Fibroblast of gingiva (primary cell): ENCODE measurements at places on chromosomes 5 and 9.
A peak's percentile ranks its signal among the peaks of the same experiment; 100 is the strongest.

DNA sequence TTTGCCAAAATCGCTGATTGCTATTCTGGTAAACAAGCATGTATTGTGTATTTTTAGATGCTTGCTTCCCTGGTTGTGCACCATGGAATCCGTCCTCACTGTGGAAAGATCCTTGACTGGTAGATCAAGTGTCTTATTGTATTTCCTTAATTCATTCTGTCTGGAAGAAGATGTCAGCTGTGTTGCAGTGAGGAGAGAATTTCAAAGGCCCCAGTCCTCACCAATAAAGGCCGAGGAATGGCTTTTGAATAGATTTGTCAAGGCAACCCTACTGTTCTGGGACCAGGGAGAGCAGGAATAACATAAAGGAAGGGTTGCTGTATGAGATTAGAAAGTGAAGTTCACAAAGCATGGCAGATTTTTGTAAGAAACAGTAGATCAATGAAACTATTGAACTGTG, 36.2 kb upstream of the POU5F2 start:
- DNase-seq = no peak

- no peak for DNase-seq
These were observed 313.0 kb downstream of the CETN3 start for GRCh38 chr5:90096415-90097081.

DNA sequence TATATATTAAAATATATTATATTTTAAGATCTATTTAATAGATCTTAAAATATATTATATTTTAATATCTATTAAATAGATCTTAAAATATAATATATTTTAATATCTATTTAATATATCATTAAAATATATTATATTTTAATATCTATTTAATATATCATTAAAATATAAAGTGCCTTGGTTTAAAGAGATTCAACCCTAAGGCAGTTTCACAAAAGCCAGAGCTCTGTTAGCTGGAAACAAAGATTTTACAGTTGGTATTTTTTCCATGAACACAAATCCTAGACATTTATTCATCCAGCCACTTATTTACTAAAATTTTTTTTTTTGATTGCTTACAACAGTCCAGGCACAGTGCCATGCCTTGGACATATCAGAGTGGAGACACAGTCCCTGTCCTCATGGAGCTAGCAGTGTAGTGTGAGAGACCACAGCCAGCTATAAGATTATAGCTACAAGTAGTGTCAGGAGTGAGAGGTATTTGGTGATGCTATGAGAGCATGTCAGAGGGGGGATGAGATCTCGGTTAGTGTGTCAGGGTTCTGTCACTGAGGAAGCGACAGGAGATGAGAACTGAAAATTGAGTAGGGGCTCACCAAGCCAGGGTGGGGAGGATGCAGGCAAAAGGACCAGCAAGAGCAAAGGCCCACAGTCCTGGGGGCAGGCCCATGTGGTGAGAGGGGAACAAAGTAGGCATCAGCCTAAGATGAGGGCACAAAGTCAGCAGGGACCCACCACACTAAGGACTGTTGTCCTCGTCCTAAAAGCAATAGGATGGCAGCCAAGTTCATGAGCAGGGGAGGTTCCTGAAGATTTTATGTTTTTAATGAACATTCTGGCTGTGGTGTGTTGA, 74.5 kb downstream of the FBXO38 start:
- DNase-seq = no peak

- DNase-seq = peak; percentile 4
These were observed 401.9 kb upstream of the PDE4D start for GRCh38 chr5:60295423-60295822.

DNA sequence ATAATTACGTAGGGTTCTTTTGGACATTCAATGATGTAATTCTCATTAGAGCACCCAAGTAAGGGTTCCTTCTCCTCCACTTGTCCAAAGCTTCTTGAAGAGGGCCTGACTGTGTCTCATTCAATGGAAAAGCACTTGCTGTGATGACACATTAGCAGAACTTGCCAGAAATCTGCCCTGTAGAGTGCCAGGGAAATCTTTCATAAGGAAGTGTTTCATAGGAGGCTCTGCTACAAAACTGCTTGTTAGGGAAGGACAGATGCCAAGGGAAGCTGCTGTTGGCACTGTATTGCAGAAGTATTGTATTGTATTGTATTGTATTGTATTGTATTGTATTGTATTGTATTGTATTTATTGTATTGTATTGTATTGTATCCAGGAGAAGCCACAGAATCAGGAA, 45.5 kb upstream of the MPDZ start:
- DNase-seq = peak; percentile 24

DNA sequence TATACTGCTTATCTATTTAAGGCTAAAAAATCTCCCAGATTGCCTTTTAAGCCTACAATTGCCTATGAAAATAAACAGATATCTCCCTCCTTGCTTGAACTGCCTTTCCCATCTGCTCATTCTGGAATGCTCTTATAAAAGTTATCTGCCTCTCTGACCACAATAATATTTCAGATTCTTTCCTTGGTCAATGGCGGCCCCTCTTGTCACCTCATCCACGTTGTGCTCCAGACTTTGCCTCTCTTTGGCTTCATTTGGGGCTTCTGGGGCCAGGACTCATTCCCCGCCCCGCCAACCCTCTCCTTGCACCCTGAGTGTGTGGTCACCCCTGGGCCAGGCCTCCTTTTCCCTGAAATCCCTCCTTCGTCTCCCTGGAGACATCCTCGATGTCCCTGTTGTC, 110.0 kb upstream of the RPS23 start:
- no peak for DNase-seq

DNA sequence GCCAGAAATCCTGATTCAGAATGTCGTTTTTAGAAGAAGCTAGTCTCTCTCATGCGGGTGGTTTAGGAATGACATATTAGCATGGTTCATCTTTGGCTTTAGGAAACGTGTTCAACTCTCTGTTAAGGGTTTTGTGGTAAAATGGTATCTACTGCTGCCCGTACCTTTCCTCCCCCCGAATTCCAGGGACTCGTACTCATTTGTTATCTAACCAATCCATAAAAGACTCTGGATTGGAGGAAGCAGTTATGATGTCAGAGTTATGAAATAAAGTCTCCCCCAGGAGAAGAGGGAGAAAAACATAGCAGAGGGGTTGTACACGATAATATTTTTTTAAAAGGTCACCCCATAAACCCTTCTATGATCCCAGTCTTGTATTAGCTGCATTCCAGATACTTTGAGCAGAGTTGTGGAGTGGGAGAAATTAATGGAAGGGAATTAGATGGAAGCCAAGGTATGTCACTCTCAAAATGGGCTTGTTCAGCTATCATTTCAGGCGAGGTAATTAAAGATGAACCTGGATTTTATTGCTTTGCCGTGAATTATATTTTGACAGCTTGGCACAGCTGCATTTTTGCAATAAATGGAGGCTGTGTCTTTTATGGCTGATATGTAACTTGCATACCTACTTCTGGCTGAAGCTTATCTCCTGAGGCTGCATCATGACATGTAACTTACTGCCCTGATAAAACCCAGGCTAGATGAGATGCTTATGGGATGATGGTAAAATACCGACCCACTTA, 31.3 kb downstream of the RAI14 start:
- DNase-seq = no peak

GRCh38 chr5:40842351-40842750, 1.2 kb downstream of the CARD6 start:
- DNase-seq = peak; percentile 40

DNA sequence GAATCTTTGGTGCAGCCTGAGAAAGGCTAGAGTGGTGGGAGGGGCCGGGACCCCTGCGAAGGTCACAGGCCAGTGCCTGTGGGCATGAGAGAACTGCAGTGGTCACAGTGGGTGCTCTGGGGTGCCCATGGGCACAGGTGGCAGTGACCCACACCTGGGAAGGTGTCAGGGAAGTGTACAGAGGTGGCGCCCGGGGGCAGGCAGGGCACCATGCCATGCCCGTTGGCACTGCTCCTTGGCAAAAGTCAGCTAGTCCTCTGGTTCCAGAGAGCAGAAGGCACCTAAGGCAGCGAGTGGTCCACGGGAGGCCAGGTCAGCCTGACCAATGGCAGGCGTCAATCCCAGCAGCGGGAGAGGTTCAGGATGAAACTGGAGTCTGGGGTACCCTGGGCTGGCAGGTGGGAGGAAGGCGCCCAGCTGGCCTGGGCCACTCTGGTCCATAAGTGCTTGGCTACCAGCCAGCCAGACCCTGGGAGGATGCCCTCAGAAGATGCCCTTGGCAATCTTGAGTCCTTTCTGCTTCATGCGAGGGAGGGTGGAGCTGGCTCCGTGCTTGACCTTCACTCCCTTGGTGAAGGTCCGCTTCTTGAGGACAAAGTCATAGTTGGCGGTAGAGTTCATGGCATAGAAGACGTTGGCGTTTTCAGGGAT, 22.8 kb downstream of the RALGDS start:
- DNase-seq = no peak

DNA sequence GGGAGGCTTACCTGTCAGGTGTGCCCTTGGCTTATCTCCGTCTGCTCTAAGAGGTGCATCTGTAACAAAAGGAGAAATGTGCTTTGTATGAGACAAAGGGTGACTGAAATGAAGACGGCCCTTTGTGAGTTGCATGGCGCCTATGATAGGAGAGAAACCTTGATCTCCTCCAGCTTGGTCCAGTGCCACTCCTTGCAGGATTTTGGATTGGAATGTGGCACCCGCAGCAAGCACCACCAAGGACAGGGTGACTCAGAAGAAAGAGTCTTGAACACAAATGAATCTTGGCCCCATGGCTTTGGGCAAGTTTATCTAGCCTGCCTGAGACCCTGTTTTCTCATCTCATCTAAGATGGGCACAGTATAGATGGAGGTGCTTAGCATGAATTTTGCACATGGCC, 13.4 kb downstream of the TNFSF15 start:
- DNase-seq = no peak

- peak; percentile 74 for DNase-seq
These were observed 21.9 kb upstream of the QSOX2 start for GRCh38 chr9:136267261-136268111.

GRCh38 chr9:19162956-19163355, 35.7 kb upstream of the PLIN2 start:
- DNase-seq = peak; percentile 63

GRCh38 chr5:42991404-42992087, 48.6 kb downstream of the ANXA2R start:
- peak; percentile 6 for DNase-seq

GRCh38 chr9:93648836-93649235, 72.5 kb downstream of the PHF2 start:
- no peak for DNase-seq

GRCh38 chr5:129135633-129136032, 41.1 kb downstream of the ISOC1 start:
- no peak for DNase-seq

DNA sequence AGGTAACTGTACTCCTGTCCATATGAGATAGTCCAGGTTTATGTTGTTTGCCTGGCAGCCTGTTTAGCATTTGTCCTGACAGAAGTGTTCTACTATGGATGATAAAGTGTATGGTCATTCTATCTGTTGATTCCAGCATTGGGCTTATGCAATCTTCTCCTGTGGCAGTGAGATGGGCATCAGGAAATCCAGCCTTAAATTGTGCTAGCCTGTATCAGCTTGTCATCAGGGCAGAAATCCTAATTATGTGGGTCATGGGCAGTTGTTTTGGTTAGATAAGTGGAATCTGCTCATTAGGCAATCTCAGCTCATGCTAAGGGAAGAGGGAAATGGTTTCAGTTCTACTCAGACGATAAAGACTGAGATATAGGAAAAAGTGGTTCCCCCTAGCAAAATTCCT, 247.4 kb upstream of the CHD1 start:
- no peak for DNase-seq

DNA sequence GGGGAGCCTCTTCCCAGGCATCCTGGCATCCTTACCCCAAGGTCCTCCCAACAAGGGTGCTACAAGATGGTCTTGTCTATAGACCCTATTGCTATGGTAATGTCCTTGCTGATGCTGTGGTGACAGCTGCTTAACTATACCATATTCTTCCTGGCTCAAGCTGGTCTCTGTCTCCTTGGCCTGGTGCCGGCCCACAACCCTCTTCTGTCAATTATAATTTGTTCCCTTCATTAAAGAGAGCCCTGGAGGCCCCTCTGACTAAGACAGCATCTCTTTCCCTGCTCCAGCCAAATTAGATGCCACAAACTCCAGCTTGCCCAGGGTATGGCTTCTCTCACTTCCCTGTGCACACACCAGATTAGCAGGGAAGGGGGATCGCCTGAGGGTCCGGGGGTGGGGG, 86.7 kb downstream of the PSD2 start:
- no peak for DNase-seq

DNA sequence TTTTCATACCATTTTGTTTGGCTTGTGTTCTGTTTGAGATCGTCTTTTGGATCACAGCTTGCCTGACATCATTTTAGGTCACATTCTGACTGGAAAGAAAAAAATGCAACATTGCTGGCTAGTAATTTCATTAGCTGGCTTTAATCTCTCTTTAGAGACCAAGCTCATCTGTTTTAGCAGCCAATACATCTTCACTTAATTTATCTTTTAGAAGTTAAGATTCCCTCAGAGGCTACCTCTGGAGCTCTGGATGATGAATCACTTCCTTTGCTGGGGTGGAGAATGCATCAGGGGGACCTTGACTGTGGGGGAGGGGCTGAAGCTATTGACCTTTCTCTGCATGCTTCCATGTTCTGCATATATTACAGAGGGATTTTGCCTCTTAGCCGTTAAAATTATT, 181.5 kb upstream of the OTULINL start:
- peak; percentile 37 for DNase-seq

DNA sequence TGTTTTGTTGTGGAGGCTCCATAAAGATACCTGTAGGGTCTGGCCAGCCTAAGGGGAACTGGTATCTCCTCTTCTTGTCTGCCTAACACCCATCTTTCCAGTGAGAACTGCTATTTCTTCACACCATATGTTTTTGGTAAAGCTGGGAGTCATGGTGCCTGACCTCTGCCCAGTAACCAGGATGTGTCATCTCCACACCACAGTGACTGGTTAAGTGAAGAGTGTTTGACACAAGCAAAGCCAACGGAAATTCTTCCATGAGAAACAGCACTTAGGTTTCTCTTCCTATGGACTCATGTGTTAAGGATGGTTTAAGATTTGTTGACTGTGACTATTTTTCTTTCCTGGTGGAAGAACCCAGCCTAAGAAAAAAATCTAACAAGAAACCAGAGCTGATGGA, 111.5 kb downstream of the HTR4 start:
- peak; percentile 66 for DNase-seq

- peak; percentile 59 for DNase-seq
These were observed 87.7 kb downstream of the ENTREP1 start for GRCh38 chr9:69412741-69413150.

DNA sequence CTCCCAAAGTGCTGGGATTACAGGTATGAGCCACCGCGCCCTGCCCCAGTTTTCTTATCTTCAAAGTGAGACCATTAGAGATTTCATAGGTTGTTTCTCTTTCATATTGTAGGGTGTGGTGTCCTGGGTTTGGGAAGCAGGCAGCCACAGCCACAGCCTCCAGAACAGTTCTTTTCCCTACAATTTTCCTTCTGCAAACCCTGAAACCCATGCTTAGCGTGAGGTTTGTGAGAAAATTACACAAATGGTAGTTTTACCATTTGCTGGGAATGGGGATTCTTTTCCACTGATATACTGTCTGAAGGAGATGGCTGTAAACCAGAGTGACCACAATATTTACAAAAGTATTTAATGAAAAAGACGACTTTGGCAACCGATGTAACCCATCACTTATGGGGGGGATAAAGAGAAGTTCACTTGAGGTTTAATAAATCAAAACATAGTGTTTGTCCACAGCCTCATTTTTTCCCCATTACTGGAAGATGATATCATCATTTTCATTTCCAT, 26.7 kb upstream of the ECM2 start:
- DNase-seq = peak; percentile 48

GRCh38 chr5:88288528-88289197, 20.0 kb upstream of the TMEM161B start:
- DNase-seq = no peak

- DNase-seq = no peak
These were observed 200.9 kb upstream of the TRPM3 start for GRCh38 chr9:71322311-71322710.
